K562 (cell line): ENCODE measurements at places on chromosomes 5 and 9. TPM values are rescaled to one million over a fixed set of nuclear protein-coding genes. Genes with fewer than 3 reads are reported as not detected.

Gene PHYHD1
- 0.58 and 0.66 TPM in 2 replicates for total RNA-seq

Gene FCN2
- not detected in 2 replicates for total RNA-seq

Gene SLC35D2
- 10.6 and 11.7 TPM in 2 replicates for total RNA-seq

DNA sequence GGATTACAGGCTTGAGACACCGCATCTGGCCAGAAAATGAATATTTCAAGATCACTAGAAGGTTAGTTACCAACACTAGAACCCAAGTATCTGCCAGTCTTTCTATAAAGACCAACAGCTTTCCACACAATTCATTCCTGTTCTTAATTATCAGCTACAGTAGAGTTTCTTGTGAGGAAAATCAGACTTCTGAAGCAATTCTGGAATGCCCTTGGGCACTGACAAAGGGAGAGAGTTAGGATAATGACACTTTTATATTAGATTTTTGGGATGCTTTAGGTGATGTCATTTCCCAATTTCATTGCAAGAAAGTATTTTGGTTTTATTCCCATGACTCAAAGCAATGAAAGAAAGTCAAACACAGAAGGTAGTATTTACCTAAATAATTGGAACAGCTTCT, 497.0 kb upstream of the TUSC1 start:
- no peak overlapping the region for H3K27ac ChIP-seq
- DNase-seq = no peak
- no peaks in the 10 kb centered on the region for H3K27me3 ChIP-seq
- no peaks in the 10 kb centered on the region for H3K36me3 ChIP-seq
- no peaks in the 10 kb centered on the region for H3K4me1 ChIP-seq

GRCh38 chr5:88930335-88930734, 47.4 kb upstream of the MEF2C start:
- H3K4me1 ChIP-seq = peaks cover 3% of the 10 kb centered on the region; the same call in 1 of the 2 replicates
- H3K27me3 ChIP-seq = no peaks in the 10 kb centered on the region
- no peaks in the 10 kb centered on the region for H3K36me3 ChIP-seq
- no peak overlapping the region for H3K4me3 ChIP-seq
- DNase-seq = no peak

GRCh38 chr5:176713409-176713808, 66.1 kb downstream of the TSPAN17 start:
- H3K27me3 ChIP-seq = peaks cover 83% of the 10 kb centered on the region
- H3K27ac ChIP-seq = no peak overlapping the region
- DNase-seq = no peak
- H3K36me3 ChIP-seq = no peaks in the 10 kb centered on the region
- H3K4me3 ChIP-seq = no peak overlapping the region

DNA sequence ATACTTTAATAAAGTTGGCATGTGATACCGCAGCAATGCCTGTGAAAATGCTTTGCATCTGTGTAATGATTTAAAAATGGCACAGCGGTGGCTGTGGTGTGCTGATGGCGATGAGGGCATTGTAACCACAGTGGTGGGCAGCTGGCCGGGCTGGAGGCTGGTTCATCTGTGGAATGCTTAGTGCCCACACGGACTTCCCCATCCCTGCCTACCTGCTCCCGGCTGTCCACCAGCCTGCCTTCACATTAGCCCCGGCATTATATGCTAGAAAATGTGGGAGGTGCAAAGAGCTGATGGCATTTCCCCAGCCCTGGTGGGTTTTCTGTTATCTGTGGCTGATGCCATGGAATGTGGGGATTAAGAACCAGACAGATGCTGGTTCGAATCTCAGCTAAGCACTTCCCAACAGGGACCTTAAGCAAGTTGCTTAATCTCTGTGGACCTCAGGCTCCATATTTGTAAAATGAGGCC, 2.9 kb upstream of the NDST1 start:
- H3K4me3 ChIP-seq = no peak overlapping the region
- no peaks in the 10 kb centered on the region for H3K27me3 ChIP-seq
- DNase-seq = no peak

DNA sequence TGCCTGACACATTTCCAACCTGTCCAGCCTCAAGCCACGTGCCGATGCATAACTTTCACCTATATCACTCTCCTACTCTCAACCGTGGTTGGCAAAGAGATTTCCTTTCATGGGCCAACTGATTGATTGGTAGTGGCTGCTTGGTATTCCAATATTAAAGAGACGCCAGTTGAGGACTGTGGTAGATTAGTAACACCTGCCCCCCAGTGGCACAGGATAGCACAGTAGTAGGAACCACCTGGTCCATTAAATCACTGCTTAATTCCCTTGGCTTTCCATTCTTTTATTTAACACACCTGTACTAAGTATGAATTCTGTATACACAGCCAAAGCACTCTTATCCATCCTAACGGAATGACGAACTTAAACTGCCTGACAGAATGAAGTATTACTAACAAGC, 19.1 kb upstream of the FOXB2 start:
- DNase-seq = no peak
- H3K4me1 ChIP-seq = no peaks in the 10 kb centered on the region
- no peak overlapping the region for H3K27ac ChIP-seq
- H3K36me3 ChIP-seq = no peaks in the 10 kb centered on the region
- no peak overlapping the region for H3K4me3 ChIP-seq

DNA sequence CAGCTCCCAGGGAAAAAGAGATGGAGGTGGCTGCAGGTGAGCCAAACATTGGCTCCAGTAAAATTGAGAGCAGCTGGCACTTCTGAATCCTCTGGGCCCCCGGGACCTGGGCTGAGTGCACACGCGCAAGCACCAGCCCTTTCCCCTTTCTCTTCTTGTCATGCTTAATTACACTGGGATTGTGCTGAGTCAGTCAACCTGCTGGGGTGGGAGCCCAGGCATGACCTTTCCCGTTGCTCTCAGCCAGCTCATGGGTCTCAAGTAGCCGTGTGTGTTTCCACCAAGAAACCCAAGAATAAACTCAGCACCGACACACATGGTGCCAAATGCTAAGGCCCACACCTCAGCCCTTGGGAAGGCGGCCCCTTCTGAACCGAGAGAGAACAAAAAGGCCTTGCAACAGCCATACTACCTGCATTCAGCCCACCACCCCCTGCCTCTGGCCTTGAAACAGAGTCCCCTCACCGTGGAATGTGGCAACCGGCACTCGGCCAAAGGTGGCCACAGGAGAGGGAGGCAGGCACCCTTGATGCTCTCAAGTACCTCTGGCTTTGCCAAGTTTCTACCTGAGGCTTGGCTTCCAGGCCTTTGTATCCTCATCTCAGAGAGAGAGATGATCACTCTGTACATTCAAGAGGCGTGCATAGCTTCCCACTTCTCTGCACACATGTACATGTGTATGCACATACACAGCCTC, 28.1 kb downstream of the SLIT3 start:
- DNase-seq = no peak
- no peaks in the 10 kb centered on the region for H3K4me1 ChIP-seq
- H3K4me3 ChIP-seq = no peak overlapping the region
- no peaks in the 10 kb centered on the region for H3K36me3 ChIP-seq
- no peak overlapping the region for H3K27ac ChIP-seq
- no peaks in the 10 kb centered on the region; the same call in 1 of the 2 replicates for H3K27me3 ChIP-seq

- H3K4me1 ChIP-seq = peaks cover 4% of the 10 kb centered on the region
- H3K27ac ChIP-seq = peak overlapping the region; percentile 88
- DNase-seq = no peak
- peaks cover 18% of the 10 kb centered on the region for H3K36me3 ChIP-seq
These were observed 433 bp upstream of the PTAR1 start for GRCh38 chr9:69760278-69760610.
